ENCODE measurements at places on chromosomes 11 and 22.

DNA sequence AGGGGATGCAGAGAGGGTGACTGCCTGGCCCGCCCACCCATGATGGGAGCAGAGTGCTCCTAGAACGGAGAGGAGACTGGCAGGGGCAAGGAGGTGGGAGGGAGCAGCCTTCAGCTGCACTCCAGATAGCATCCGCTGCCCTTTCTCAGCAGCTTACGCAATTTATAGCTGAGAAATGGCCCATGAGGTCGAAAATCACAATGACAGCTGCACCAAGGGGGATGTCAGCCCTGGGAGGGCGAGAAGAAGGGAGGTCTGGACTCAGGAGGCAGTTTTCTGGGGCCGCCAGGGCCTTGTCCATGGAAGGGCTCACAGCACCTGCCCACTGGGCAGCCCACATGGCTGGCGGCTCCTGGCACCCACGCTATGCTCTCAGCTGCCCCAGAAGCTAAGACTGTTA, 17.6 kb upstream of the MOB2 start:
- no peak for DNase-seq

- no peak for DNase-seq
These were observed 41.4 kb upstream of the TTLL12 start for GRCh38 chr22:43228330-43228729.

GRCh38 chr22:35308480-35309021, 8.9 kb downstream of the TOM1 start:
- no peak for DNase-seq

DNA sequence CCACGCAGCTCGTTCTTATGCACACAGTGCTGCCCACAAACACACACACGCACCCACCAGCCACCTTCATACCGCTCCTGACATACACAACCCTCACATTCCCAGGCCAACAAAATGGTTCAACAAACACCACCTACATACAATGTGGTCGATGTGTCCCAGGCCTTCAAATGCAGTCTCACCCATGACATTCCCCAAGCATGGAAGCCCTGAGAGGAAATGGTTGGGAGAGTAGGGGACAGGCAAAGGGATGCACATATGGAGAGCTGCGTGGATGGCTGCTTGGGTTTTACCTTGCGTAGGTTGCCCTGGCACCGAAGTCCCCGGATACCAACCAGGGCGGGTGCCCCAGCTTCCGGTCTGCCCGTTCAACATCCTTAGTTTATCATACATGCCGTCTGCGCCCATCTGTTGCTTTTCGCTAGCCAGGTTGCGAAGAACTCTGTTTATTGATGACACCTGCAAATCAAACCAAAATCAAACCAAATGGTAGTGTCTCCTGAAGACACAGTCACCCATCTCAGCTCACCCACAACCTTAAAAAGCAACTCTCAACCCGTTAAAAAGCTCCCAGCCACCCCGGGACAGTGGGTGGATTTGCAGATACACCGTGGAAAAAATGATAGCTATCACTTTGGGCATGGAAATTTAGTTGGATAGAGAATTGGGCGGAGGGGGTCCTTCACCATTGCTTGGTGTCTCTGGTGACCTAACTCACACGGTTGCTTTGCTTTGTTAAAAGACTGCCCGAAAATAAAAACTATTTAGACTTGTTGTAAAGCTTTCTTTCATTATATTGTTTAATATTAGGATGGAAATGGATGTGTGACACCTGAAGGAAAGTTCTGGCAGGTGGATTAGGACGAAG, 10.5 kb downstream of the PAX6 start:
- DNase-seq = no peak

- no peak for DNase-seq
These were observed 19.4 kb upstream of the VSTM5 start for GRCh38 chr11:93869830-93870229.

DNA sequence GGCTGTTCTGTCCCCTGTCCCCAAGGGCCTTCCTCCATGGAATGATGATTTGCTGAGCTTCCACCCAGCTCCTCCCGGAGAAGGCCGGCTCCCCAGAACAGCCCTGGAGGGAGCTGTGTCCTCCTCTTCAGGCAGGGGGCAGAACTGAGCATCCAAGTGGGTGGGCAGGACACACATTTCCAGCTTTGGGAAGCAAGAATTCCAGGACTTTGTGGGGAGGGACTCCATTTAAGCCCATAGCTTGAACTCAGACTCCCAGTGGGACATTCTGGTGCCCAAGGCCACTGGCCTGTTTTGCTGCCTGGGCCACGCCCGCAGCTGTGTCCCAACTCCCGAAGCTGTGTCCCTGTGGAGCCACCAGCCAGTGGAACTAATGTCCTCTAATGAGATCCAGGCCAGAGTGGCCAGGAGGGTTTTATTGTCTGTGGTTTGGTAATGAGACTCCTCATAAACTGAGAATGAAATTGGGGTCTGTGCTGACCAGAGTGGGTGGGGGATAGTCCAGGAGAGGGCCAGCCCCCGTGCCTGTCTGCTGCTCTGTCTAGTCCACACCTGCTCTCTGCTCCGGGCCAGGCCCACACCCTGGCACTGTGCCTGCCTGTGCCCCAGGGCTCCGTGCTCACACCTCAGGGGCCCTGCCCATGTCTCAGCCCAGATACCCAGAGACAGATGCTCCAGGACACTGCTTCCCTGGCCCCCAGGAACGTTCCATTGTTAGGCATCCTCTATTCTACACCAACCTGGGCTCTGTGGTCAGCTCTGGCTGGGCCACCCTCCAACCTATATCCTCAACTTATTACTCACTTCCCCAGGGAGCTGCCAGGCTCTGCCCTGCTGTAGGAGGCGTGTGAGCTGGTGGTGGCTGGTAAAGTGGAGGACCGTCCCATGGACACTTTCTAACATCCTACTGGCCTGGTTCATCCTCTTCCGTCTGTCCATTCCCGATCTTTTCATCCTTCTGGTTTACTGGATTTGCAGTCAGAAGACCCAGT, 7.6 kb downstream of the NECTIN1 start:
- no peak for DNase-seq

GRCh38 chr11:62124186-62125113, 639 bp downstream of the INCENP start:
- peak; percentile 8 for DNase-seq

- no peak for DNase-seq
These were observed 10.6 kb upstream of the IFTAP start for GRCh38 chr11:36583667-36584066.

- DNase-seq = no peak
These were observed 229.9 kb downstream of the MN1 start for GRCh38 chr22:27571463-27572277.

DNA sequence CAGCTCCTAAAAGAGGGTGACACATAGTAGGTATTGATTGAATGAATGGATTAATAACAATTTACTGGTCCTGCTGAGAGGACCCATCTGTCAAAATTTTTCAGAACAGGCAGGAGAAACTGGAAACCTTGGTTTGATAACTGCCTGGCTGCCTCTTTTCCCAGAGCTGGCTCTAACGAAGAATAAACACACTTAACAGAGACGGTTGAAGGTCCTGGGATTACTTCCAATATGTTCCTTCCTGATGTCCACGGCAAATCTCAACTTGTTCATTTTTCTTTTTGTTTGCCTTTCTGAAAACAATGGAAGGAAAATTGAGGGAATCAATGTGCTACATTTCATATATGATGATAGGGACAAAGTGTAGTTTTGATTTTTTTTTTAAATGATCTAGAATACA, 76.5 kb upstream of the SYT13 start:
- no peak for DNase-seq

- no peak for DNase-seq
These were observed 1.9 kb downstream of the GRAMD4 start for GRCh38 chr22:46622081-46622521.

GRCh38 chr11:128528294-128528693, 59.1 kb downstream of the ETS1 start:
- DNase-seq = no peak

DNA sequence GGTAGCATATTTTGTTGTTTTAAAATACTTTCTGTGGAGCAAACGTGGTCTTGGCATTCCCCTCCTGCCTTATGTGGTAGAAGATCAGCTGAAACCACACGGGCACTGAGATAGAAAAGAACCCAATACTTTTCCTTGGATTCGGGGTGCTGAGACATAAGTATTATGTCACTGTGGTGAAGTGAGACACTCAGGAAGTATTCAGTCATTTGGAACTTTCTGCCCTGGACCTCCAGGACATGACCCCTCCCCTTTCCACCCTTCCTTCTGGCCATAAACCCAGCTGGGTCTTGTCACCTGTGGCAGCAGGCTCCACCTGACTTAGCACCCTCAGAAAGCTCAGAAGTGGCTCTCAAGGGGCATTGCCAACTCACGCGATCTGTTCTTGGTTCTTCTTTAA, 123.4 kb downstream of the SWAP70 start:
- no peak for DNase-seq

All from CD4-positive, alpha-beta T cell treated with Interleukin-4 for 4 hours (primary cell).